SHP77 treated with DMSO at 0.1 percent for 48 hours (cell line): ENCODE measurements at places on chromosomes 1 and 21.

DNA sequence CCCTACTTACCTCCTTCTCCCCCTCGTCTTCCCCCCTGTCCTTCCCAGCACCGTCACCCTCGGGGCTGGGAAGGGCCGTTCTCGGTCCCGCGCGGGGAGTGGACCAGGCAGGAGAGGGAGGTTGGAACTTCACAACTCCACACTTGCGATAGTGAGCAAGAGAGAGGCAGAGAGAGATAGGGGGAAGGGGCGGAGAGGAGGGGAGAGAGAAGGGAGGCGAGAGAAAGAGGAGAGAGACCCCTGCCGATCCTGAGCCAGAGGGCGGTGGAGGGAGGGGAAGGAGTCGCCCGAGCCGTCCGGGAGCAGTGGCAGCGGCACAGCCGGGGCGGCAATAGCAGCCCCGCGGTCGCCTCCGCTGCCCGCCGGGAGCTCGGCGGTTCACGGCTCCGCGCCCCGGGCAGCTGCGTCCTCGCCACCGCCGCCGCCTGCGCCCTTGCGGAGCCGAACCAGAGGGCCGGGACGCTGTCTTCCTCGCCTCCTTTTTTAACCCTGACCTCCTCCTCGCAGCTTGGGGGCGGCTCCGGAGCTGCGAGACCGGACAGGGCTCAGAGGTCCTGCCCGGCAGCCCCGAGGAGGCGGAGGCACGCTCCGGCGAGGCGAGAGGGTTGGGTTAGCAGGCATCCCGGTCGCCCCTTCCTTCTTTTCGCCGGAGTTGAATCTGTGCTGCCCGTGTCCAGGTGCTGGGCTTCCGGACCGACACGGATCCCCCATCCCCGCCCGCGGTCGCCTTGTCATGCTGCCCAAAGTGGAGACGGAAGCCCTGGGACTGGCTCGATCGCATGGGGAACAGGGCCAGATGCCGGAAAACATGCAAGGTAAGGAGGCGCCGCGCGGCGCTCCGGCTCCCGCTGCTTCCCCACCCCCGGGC is 11.7 kb downstream of the NR5A2 start:
- DNase-seq: no peak

DNA sequence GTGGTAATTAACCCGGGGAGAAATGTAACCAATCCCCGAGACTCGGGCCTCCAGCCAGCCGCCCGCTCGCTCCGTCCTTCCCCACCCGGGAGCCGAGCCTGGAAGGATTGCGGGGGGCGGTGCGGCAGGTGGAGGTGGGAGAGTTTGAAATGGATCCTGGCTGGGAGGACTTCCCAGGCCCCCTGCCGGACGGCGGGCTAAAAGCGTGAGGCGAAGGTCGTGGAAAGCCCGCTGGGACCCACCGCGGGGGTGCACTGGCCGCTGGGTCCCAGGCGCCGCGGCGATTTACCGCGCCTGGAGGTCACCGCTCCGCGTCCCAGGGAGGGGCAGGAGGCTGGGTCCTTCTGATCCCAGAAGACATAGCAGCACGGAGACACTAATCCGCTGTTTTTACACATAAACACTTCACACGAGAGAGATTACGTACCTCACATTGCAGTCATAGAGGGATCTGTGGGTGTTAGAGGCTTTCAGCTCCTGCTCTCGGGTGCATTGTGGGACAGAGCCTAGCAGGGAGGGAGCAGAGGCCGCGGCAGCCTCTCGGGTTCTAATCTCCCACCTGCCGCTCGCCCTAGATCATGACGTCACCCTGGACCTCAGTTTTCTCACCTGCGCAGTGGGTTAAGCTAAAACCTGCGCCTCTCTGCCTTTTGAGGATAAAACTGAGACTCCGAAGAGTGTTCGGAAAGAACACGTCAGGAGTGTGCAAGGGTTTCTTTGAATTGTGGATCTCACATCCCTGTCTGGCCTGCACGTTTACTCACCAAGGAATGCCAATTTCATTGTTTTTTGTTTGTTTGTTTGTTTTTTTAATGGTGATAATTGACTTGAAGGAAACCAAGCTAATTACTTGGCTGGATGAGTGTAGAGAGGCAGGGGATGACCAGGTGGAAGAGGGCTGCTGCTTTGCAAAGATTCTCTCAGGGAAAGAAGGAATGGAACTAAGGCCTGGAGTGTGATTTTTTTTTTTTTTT is 17.1 kb upstream of the TMEM9 start:
- DNase-seq: peak; percentile 68

DNA sequence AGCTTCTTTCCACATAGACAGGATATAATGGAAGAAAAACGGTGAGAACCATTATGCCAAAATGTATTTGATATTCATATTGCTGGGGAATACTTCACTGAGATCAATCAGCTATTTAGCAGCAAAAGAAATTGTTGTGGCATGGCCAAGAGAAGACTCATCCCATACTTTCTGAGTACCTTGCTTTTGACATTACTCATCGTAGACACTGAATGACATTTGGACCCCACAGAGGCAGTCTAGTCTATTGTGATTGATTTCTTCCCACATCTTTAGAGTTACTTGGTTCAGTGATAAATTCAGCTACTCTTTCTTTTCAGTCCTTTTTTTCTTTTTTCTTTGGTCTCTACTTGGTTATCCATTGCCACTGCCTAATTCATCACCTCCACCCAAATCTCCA is 22.1 kb downstream of the ATP1B1 start:
- no peak for DNase-seq

DNA sequence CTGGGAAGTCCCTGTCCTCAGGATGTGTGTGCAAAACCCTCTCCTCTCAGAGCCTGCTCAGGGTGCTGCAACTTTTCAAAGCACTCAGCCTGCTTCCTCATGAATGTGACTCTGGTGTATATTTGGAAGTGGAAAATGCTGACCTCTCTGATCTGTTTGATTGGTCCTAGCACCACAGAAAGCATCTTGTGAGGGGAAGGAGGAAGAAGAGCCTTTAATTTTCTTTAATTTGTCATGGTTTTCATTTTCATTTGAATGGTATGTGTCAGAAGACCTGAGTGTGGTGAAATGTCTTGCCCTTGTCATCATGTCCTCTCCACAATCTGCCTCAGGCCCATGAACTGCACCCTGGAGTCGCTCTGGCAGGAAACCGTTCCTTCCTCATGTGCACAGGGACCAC is 383.5 kb downstream of the NTNG1 start:
- no peak for DNase-seq

DNA sequence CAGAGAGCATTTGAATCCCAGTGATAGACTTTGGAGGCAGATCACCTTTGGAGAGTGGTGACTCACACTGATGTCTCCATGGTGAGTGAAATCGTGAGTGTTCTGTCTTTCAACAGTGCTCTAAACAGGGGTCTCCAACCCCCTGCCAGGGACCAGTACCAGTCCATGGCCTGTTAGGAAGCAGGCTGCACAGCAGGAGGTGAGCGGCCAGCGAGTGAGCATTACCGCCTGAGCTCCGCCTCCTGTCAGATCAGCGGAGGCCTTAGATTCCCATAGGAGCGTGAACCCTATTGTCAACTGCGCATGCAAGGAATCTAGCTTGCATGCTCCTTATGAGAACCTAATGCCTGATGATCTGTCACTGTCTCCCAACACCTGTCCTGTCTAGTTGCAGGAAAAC is 61.8 kb upstream of the B3GALNT2 start:
- DNase-seq: no peak

GRCh38 chr1:201360486-201360885 is 17.0 kb downstream of the TNNT2 start:
- DNase-seq: no peak

DNA sequence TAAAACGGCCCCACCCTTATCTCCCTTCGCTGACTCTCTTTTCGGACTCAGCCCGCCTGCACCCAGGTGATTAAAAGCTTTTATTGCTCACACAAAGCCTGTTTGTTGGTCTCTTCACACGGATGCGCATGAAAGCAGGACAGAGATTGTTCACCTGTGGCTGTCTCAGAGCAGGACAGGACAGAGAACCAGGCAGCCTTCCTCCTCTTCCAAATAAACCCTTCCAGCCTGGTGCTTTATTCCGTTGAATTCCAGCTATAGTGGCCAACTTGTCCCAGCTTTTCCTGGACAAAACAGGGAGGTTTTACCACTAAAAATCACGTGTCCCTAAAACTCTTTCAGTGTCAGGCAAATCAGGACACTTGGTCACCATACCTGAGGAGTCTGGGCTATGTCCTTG is 9.5 kb upstream of the DMRTB1 start:
- no peak for DNase-seq

GRCh38 chr1:214518361-214518760 is 33.0 kb downstream of the PTPN14 start:
- DNase-seq: no peak

DNA sequence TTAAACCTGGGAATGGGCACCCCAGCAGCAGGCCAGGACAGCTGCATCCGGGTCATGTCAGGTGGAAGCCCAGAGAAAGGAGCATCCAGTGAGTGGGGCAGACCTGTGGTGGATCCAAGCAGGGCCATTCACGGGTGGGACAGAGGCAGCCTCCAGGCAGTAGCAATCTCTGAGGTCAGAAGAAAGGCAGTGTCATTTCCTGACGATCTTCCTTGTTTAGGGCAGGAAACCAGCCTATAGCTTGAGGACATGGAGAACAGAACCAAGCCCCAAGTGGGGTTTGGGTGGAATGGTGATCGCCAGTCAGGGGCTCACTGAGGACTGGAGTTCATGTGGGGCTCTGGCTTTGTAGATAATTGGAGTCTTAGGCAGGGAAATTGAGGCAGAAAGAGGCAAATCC is 209.4 kb downstream of the HIVEP3 start:
- no peak for DNase-seq

GRCh38 chr1:225770561-225771248 is 6.9 kb upstream of the SRP9 start:
- no peak for DNase-seq

- DNase-seq: no peak
Observed at GRCh38 chr1:23718482-23718881, 24.8 kb upstream of the ELOA start.

DNA sequence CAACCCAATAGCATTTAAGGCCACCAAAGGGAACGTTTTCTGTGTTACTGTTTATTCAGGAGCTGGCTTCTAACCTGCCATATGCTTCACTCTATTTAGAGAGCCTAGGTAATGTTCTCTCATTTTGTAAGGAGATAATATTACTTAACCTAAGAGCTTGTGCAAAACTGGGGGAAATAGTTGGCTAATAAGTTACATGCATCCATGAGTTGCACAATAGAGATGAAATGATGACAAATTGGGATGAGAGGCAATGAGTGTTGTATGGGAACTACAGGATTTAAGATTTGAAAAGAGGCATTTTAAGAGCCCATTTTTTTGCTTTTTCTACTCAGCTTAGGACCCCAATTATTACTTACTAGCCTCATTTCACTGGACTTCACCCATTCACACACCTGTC is 151.0 kb downstream of the ST6GALNAC3 start:
- no peak for DNase-seq

DNA sequence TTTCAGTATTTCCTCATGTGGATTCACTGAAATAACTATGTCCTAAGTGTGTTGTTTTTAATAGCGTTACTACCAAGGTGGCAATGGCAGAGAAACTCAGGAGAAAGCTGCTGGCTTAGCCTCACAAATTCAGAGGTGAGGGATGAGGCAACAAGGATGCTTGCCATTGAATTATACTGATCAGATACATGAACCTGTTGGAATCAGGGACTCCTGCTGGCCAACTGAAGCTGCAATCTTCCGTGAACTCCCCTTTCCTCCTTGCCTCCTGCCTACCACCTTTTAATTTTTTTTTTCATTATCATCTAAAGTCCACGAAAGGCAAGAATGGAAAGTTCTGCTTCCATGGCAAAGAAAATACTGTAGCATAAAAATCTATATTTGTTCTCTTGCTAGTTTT is 254.7 kb downstream of the NFIA start:
- DNase-seq: no peak
